Thyroid gland (tissue), 4 donors: ENCODE measurements at places on chromosomes 13 and 19.

GRCh38 chr13:47146991-47147811, 250.3 kb upstream of the HTR2A start:
- no peak for DNase-seq

DNA sequence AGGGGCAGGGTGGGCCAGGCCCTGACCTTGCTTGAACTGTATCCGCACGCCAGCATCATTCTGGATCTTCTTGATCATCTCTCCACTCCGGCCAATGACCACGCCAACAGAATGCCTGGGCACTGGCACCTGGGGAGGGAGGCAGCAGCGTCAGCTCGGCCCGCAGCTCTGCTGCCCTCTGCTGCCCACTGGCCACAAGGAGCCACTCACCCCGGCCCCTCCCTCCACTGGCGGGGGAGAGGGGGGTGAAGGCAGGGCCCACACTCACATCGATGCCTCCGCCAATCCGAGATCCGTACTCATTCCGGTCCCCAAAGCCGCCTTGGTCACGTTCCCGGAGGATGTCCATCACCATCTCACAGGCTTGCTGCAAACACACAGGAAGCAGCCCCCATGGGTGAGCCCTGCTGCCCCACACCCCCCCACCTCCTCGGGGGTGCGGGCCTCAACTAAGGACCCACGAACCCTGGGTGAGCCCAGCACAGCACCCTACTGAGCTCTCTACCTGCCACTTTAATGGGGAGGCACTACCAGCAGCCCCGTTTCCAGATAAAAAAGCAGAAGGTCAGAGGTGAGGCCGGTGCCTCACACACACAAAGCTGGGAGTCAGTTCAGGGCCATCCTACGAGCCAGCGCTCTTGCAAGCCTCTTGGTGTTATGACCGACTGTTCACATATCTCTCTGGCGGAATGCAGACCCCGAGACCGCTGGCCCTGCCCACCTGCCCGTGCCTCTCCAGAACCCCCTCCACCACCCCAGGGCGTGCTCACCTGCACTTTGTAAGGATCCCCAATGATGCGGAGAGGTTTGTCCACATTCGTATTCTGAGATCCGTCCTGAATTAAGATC, 6.7 kb downstream of the KHSRP start:
- DNase-seq: no peak

DNA sequence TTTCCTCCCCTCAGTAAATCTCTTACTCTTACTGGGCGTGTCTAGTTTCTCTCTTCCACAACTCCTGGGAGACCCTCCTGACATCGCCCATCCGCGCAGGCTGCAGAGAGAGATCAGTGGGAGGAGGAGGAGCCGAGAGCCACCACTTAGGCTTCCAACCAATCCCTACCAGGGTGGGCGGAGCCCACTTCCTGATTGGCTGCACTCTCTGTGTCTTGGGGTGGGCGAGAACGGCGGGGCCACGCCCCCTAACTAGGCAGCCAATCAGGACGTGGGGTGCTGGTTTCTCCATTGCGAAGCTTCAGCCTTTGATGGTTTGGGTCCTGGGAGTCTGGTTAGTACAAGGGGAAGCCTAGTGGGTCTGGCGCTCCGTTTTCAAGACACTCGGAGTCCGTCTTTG, at the start of gene PMIS2:
Gene PMIS2, plus strand, starts transcription at position 326 of the 400 bp plus-strand sequence. CDS start 87 bp downstream, outside the sequence.
- no peak for DNase-seq

DNA sequence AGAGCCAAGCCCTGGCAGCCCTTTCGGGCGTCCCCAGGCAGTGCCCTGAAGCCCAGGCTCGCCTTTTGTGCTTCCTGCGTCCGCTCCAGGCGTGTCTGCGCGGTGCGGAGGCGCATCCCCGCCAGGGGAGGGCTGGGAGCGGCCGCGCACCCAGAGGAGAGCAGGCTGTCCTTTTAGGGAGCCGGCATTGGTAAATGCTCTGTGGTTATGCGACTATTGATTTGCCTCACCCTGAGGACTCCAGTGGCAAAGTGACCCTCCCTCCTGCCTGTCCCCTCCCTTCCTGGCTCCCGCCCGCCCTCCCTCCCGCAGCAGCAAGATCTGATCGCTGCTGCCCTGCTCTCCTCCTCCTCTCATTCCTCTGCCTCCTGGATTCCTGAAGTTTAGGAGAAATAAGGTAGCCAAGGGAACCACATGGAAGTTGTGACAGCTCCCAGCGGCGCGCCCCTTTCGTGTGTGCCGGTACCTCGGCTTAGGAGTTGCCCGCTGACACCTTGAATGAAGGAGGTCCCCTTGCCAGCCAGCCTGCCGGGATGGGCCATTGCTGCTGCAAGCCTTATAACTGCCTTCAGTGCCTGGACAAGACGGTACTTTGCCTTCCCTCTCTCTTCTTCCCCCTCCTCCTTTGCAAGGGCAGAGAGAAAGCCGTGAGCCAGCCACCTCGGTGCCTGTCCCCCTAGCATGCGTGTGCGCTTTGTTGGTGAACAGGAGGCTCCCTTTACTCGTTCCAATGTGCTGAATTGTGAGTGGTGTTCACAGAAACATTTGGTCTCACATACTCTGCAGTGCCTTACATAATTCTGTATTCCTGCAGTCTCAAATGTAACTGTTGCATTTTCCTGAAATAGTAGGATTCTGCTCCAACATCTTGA, 166.9 kb downstream of the SLC7A1 start:
- DNase-seq: peak; percentile 27

DNA sequence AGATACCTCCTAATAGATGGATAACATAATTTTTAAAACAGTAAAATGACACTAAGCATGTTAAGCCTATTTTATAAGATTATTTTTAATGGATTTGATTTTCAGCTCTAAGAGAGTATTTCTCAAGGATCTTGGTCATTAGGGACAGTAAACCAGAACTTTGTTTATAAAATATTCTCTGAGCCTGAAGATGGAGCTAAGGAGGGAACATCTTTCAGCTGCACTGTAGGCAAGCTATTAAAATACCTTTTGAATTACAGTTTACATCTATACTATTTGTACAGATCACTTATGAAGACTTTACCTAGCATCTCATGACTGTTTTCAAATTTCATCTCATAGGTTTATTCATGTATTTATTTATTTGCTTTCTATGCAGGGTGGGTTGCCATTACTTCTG, 345.3 kb downstream of the MYO16 start:
- no peak for DNase-seq

- DNase-seq: no peak
These were observed 92.8 kb downstream of the FAM216B start for GRCh38 chr13:42874221-42874620.

GRCh38 chr13:104111031-104111430, 1044.8 kb upstream of the SLC10A2 start:
- no peak for DNase-seq

GRCh38 chr19:13240312-13241022, 90.3 kb downstream of the IER2 start:
- no peak for DNase-seq

DNA sequence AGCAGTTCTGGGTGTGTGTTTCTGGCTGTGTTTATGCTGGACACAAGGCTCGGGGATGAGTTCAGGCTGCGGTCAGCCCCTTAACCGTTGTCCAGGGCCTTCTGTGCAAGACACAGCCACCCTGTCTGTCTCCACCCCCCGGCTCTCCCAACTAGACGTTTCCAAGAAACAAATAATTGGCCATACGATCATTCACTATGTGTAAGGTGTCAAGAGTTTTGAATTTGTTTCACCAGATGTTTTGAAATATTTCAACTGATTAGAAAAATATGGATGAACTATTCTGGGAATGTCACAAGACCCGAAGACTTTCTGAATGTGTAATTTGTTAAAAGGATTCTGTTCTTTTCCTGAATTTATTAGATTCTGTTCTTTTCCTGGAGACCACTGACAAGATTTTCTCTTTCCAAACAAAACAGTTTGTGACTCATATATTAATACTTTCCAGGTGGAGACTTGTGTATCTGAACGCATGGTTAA, 318.2 kb downstream of the MYO16 start:
- no peak for DNase-seq

GRCh38 chr13:43785650-43786471, 911 bp downstream of the ENOX1 start:
- peak; percentile 72 for DNase-seq

DNA sequence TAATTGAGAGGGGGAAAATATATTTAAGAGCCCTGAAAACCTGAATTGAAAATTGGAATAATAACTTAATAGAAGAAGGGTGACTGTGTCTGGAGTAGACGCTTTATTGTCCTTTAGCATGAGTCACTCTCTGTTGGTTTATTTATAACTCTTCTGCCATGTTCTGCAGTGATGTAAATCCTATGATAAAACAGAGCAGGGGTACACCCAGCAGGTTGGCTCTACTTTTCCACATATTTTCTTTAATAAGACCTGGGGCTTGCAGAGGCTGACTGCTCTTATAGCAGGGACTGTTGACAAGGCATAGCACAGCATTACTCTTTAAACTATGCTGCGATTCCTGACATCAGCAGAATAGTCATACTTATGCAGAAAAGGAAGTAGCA, 389.9 kb upstream of the PCDH9 start:
- DNase-seq: no peak

DNA sequence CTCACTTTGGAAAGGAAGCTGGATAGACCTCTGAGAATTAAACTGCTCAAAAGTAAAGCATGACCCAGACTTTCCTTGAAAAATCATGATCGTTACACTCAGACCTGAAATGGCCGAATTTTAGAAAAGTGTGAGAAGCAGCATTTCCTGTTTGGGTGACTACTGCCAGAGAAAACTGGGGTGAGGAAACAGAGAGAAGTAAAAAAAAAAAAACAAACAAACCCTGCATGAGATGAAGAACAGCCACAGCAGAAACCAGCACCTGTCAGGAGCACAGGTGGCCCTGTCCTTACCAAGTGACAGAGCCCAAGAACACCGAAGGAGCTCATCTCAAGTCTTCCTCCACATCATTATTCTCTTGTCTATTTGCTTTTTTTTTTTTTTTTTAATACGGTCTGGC, 12.0 kb upstream of the ADPRHL1 start:
- DNase-seq: no peak

GRCh38 chr13:90415902-90416301, 931.6 kb upstream of the MIR17HG start:
- DNase-seq: no peak

- DNase-seq: peak; percentile 24
These were observed 1576.9 kb upstream of the SPRY2 start for GRCh38 chr13:81917810-81918209.

GRCh38 chr19:14222886-14223285, 16.9 kb upstream of the ADGRL1 start:
- no peak for DNase-seq

DNA sequence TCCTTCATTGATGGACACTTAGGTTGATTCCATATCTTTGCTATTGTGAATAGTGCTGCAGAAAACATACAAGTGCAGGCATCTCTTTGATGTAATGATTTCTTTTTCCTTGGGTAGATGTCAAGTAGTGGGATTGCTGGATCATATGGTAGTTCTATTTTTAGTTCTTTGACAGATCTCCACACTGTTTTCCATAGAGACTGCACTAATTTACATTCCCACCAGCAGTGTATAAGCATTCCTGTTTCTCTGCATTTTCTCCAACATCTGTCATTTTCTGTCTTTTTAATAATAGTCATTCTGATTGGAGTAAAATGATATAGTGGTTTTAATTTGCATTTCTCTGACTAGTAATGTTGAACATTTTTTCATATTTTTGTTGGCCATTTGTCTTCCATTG, 116.7 kb downstream of the LMO7 start:
- no peak for DNase-seq

- peak; percentile 62 for DNase-seq
These were observed 67.8 kb downstream of the SPACA7 start for GRCh38 chr13:112443995-112444311.

GRCh38 chr19:47024502-47024901, 4.9 kb downstream of the NPAS1 start:
- no peak for DNase-seq

GRCh38 chr19:2613507-2614295, 88.8 kb downstream of the GNG7 start:
- DNase-seq: peak; percentile 53

GRCh38 chr19:41876847-41877832, at the start of gene CD79A:
TSS of gene CD79A (plus strand) at chr19:41877279. CDS start at chr19:41877305, 26 bp downstream.
- no peak for DNase-seq

- no peak for DNase-seq
These were observed 1584.5 kb upstream of the MIR17HG start for GRCh38 chr13:89763005-89763404.

- no peak for DNase-seq
These were observed 2.7 kb downstream of the MAP2K2 start for GRCh38 chr19:4121273-4121612.

- no peak for DNase-seq
These were observed 12.9 kb downstream of the DPF1 start for GRCh38 chr19:38211151-38211591.

DNA sequence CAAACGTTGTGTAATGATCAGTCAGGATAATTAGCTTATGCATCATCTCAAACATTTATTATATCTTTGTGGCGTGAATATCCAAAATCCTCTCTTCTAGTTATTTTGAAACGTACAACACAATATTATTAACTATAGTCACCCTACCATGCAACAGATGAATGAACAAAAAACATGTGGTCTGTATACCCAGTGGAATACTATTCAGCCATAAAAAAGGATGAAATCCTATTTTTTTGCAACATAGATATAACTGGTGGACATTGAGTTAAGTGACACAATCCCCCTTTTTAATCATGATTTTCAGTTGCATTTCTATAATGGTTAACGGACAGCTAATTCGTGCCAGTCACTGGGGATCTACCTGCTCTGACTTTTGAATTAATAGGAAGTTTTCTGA, 145.6 kb downstream of the SOX1 start:
- DNase-seq: no peak

DNA sequence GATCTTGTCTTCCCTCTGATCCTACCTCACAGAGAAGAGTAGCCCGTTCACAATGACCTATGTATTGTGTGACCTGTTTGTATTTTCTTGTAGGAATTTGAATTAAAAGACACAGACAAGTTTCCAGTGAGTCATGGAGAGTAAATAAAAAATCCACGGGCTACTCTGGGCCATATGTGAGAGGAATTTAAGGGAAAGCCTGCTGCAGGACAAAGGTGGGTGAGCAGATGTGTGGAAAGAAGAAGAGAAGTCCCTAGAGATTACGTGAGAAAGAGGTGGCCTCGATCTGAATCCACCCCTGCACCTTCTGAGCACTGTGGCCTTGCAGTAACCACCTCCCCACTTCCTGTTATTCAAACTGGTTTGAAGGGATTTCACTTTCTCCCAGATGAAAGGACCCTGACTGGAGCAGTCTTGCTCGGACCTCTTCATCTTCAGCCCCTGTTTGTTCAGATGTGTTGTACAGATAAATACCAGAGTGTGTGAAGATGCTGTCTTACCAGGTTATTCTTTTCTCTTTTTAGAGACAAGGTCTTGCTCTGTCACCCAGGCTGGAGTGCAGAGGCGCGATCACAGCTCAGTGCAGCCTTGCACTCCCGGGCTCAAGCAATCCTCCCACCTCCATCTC, 205.4 kb downstream of the PDS5B start:
- no peak for DNase-seq

GRCh38 chr19:33613620-33614000, 8.1 kb upstream of the CHST8 start:
- DNase-seq: no peak

GRCh38 chr13:25186187-25186586, 14.1 kb upstream of the AMER2 start:
- DNase-seq: no peak

- DNase-seq: no peak
These were observed 64.2 kb downstream of the SIAH3 start for GRCh38 chr13:45787346-45787745.

GRCh38 chr13:79711631-79712030, 230.7 kb downstream of the NDFIP2 start:
- no peak for DNase-seq

GRCh38 chr19:43720936-43721335, 5.1 kb downstream of the IRGC start:
- no peak for DNase-seq
